ENCODE measurements at places on chromosomes 2 and 18.

- no peak for DNase-seq
These were observed 184.1 kb upstream of the ACVR2A start for GRCh38 chr2:147660680-147661079.

GRCh38 chr18:6589923-6590322 lies 139.6 kb upstream of the ARHGAP28 start:
- DNase-seq, result no peak

GRCh38 chr2:142983174-142983573 lies 105.7 kb downstream of the KYNU start:
- no peak for DNase-seq

DNA sequence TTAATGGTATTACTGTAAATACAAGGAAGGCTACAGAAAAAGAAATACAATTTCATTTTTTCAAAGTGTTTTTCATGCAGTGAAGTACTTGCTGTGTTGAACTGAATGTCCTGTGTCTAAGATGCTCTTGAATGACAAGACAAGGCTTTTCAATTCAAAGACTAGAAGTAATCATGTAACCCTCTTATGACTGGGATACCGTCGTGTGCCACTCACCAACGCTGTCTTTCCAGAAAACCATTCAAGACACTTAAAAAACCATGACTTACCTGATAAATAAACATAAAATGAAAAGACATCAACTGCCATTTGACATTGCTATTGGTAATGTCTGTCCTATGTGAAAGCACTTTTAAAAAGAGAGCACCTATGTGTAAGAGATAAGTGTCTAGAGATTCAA lies 183.1 kb upstream of the DPP10 start:
- DNase-seq, result no peak

DNA sequence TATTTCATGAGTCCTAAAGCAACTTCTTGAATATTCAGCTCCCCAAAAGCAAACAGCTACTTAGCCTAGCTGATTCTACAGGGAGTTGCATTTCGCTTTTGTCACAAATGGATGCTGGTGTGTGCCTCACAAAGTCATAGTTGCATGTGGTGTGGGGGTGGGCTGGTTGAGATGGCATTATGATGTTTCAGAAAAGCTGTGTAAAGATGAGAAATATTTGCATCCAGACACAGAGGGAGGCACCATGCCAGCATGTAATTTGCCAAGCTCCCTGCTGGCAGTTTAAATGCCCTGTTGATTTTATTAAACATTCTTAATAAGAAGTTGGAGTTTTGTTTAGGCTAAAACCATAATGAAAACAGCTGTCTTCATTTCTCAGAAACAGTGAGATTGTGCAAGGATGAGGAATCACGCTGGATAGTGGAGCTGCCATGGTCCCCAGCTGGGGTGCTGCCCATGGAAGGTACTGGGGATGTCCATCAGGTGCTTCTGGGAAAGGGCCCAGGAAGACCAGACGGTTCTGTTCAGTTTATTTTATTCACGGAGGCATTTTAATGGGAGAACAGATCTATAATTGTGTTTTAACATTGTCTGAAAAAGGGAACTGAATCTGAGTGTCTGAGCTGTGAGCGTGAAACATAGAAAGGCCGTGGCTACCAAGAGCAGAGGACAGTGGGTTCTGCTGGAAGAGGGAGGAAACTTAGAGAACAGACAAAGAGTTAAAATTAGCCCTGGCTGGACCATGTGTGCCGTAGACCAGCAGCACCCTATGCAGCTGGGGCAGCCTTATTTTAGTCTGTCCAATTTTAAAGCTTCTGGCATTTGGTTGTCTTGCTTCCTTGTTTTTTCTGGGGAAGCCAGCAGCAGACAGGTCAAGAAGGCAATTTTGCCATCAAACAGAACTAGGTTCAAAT lies 177.1 kb downstream of the FAM210A start:
- no peak for DNase-seq

- DNase-seq, result no peak
These were observed 801.8 kb downstream of the CCDC85A start for GRCh38 chr2:56985609-56986008.

DNA sequence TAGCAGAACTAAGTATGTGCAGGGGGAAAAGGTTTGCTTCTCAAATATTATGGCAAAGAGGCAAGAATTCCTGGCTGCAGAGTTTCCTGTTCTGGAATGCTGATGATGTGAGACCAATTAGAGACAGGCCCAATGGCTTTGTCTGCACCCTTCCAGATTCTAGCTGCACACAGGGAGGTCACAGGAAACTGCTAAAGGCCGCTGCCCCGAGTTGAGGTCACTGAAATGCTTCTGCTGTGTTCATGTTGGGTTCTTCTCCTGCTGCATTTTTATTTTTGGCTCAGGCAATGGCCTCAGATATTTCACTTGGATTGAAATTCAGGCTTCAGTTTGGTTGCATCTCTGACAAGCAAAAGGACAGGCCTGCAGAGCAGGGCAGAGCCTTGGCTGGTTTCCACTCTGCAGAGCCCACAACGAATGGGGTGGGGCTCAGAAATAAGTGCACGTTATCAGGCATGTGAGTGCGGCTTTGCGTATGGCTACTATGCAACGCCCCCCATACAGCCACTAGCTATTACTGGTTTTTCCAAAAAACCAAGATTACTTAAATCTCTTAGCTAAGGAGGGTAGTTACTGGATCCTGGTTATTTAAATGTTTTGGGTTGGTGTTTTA lies 66.9 kb upstream of the FZD5 start:
- DNase-seq, result no peak

- no peak for DNase-seq
These were observed 2.4 kb downstream of the PRELID3A start for GRCh38 chr18:12410081-12410481.

- no peak for DNase-seq
These were observed 247.7 kb downstream of the ICOS start for GRCh38 chr2:204184226-204184625.

GRCh38 chr2:42492691-42493467 lies 903 bp downstream of the KCNG3 start:
- no peak for DNase-seq

DNA sequence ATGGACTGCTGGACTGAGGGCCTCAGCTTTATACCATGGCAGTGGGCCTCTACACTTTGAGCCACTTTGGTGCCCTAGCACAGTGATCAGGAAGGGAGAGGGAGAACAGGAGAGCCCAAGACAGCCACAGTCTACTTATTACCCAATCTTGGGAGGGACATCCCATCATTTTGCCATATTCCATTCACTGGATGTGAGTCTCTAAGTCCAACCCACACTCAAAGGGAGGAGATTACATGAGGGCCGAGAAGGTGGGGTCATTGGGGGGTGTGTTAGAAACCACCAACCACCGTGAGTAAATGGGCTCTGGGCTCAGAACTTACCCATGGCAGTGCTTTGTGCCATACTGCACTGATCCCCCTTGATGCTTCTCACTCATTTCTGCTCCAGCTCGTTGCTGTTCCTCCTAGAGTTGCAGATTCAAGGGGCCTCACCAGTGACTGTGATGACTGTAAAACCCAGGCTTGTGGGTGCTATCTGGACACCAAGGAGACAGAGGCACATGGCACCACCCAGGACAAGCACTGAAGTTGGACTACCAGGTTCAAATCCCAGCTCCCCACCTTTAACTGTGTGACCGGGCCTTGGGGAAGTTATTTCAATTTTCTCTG lies 97.6 kb upstream of the RAB6C start:
- DNase-seq, result no peak

DNA sequence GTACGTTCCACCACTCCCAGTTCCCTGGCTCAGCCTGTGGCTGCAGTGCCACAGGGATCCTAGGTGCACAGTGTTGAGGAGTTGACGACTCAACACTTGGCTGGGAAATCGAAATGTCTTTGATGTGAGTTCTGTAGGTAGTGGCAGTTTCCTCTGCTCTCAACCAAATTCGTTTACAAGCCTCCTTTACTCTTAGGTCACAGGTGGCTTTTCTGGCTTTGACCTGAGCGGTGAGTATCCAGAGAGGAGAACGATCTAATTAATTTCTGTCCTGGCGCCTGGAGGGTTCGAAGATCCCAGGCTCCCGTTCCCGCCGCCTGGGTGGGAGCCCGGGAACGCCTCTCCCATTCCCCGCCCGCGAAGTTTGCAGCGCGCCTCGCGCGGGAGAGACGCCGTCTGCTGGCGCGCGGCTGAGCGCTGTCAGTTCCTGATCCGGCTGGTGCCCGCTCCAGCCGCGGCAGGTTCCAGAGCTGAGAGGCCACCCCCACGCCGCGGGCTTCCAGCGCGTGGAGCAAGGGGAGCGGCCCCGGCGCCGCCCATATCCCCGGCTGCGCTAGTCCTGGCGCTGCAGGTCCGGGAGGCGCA lies at the start of gene LAMA3:
Gene LAMA3, plus strand, starts transcription at position 423 of the 585 bp plus-strand sequence. CDS start 231 bp downstream, outside the sequence.
- no peak for DNase-seq

DNA sequence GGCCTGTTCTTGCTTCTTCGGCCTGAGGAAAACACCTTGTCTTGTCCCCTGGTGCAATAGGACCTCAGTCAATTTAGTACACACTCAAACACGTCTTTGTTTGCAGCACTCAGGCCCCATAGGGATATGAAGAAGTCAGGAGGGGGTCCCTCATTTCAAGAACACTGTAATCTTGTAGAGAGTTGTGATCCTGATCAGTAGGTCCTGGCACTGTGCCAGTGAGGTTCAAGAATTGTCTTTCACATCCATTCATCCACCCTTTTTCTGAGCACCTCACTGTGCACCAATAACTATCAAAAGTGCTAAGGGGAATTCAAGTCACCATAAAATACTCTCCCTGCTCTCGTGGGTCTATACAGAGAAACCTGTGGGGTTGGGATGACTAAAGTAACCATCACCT lies 131.4 kb upstream of the LHCGR start:
- no peak for DNase-seq

- DNase-seq, result no peak
These were observed 29.2 kb upstream of the MAP4K3 start for GRCh38 chr2:39466311-39466710.

DNA sequence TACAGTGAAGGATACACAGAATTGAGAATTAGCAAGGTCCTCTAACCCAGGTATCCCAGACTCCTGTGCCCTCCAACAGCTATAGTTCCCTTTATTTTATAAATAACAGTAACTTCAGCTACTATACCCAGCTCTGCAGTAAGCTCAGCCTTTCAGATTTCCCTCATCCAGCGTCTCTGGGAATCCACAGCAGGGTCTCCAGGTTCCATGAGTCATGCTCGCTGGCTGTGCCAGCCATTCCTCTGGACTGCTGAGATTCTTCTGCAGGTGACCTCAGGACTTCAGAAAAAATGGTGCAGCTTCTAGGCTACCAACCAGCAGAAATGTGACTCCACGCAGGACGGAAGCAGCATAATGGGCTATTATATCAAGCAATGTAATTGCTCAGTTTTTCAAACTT lies 419.3 kb downstream of the ZNF516 start:
- no peak for DNase-seq

DNA sequence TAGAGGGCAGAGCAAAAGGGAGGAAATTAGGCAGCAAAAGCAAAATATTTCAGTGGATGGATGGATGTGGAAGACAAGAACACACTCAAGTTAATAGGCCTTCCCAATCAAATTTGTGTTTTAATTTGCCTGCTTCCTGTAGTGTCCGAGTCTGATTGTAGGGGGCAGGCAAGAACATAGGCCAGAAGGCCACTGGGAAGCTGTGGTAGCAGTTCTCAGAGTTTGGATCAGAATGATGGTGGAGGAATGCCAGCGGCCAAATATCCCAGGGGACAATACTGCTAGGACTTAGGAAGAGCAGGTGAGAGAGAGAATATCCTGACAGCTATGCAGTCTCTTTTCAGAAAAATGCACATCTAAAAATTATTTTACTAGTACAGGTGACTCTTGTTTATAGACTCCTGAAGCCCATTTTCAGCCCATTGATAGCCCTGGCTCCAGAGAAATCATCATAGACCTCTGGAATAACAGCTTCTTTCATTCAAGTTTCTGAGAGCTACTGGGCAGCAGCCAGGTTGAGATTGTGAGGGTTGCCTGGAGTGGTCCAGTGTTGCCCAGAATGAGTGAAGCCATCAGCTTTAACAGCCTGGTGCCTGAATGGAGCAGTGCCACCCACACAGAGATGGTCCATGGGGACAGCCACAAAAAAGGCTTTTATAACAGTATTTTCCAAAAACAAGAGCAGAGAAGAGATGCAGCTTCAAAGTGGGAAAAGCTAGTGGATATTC lies 19.1 kb upstream of the SERPINE2 start:
- DNase-seq, result no peak

GRCh38 chr2:181586569-181587081 lies 70.3 kb downstream of the CERKL start:
- DNase-seq, result no peak

GRCh38 chr2:53828331-53828730 lies 31.4 kb downstream of the GPR75 start:
- no peak for DNase-seq
